ENCODE measurements at places on chromosomes 11 and 22.
A peak's percentile ranks its signal among the peaks of the same experiment; 100 is the strongest.

- no peak for DNase-seq
Measured at GRCh38 chr11:88352139-88352538, 14.6 kb upstream of the CTSC start.

GRCh38 chr22:48257685-48258055, 1495.2 kb downstream of the TBC1D22A start:
- DNase-seq, result no peak

- no peak for DNase-seq
Measured at GRCh38 chr11:33515347-33515746, 185.3 kb downstream of the C11orf91 start.

DNA sequence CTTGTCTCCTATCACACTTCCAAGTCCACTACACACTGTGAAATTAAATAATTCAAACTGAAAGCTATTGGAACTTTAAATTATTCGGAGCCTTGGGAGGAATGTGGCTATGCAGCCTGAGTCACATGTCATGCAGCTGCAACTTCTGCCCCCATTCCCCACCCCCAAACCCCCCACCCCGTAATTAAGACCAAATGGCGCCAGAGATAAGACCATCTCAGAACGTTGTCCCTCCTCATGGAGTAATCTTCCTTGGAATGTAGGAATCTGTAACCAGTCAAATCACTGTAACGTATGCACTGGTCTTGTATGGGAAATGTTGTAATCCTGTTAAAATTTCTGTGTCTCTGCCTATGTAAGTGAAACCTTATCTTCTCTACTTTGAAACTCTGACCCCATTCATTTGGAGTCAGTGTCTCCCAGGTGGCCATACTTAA, 37.0 kb downstream of the GAB2 start:
- no peak for DNase-seq

- peak; percentile 63 for DNase-seq
Measured at GRCh38 chr11:2090172-2091111, 48.7 kb downstream of the IGF2 start.

DNA sequence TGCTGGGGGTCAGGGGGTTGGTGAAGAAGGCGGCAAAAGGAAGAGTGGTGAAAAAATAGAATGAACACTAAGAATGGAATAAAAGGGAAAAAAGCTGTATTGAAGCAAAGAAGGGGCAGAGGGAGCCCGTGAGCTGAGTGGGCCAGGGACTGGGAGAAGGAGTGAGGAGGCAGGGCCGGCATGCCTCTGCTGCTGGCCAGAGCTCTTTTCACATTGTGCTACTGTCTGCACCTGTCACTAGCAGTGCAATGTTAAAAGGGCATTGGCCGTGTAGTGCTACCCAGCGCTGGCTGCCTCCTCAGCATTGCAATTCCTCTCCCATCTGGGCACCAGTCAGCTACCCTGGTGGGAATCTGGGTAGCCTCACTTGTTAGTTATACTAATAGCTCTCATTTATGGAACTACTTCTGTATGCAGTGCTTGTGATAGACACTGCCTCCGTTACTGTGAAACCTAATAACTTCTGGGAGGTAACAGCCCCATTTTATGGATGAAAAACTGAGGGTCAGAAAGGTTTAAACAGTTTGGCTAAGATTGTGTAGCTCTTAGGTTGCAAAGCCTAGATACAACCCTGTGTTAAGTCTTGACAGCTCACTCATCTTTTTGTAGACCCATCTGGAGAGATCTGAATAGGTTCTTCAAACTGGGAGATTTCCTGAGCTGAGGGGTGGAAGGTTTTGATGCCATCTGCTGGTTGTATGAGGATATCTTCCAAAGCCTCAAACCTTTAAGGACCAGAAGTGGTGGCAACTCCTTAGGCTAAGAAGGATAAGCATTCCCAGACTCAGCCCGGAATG, 8.5 kb downstream of the YPEL4 start:
- DNase-seq, result no peak

GRCh38 chr11:8315954-8316353, 52.3 kb upstream of the LMO1 start:
- no peak for DNase-seq

DNA sequence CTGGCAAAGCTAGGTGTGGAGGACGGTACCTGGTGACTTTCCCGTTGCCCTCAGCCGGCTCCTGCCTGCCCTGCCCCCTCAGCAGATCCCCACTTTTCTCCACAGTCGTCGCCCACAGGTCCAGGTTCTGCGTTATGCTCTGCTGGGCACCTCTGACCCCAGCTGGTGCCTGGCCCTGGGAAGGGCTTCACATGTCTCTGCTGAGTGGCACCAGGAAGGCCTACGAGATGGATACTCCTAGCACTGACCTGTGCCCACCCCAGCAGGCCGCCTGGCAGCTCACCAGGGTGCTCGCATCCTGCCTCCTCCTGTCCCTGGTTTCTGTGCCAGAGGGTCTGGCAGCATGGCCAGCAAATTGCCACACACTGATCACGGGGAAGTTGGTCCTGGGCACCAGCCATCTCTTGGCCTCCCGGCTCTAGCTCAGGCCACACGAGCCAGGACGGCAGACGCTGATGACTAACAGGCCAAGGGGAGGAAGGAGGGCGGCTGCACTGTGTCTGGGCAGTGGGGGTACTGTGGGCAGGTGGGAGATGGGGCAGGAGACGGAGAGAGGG, 13.8 kb downstream of the CARS1 start:
- DNase-seq, result peak; percentile 90

DNA sequence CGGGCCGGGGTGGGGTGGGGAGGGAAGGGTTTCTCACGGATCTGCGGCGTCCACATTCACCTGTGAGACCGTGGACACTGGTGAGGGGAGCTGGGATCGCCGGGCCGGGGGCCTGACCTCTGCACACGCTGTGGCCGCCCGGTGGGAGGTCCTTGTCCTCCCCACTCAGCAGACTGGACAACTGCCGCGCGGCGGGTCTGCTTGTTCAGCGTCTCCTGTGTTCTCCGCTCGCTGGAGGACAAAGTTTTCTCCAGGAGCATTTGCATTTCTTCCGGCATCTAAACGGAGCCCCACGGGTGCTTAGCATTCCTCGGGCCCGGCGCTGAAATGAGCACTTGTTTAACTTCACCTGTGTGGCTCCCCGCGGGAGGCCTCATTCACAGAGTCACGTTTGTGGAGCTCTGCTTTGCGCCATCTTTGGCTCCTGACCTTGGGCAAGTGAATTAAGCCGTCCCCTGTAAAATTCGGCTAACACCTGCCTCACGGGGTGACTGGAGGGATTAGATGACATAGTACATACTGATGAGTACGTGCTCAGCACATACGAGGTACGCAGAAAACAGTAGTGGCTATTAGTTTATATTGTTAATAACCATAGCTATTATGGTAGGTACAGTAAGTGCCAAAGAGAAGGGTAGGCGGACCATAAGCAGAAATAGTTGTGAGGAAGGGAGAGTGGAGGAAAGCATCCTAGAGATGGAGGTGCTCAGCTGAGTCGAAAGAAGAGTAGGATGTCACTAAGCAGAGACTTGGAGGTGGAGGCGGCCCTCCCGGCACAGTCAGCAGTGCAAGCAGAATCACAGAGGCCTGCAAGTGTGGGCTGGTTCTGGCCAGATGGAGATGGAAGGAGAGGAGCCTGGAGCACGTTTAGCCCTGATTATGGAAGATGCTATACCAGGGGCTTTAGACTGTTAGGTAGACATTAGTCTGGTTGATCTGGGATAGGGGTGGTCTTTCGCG, 885 bp downstream of the TRMU start:
- no peak for DNase-seq

GRCh38 chr22:35578836-35579575, 38.1 kb downstream of the MB start:
- DNase-seq, result no peak

DNA sequence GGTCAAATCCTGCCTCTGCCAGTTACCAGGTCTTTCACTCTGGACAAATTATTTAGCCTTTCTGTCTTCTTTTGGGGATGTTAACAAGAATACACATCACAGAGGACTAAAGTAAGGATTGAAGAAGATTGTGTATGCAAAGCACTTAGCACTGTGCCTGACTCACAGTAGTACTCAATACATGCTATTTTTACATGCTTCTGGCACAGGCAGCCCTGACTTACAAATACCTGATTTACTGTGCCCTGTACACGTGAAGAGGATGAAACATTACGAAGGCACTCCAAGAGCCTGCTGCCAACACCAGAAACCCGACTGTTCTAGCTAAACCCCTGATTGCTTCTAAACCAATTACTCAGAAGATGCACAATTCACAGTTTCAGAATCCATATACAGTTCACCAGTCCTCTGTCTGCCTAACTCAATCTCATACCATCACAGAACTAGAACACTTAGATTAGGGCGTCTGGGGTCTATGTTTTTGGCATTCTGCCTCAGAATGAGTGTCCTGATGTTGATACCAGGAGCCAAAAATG, 300.9 kb upstream of the DDI1 start:
- DNase-seq, result no peak

GRCh38 chr11:1691878-1692707, 4.9 kb upstream of the KRTAP5-6 start:
- DNase-seq, result peak; percentile 59

DNA sequence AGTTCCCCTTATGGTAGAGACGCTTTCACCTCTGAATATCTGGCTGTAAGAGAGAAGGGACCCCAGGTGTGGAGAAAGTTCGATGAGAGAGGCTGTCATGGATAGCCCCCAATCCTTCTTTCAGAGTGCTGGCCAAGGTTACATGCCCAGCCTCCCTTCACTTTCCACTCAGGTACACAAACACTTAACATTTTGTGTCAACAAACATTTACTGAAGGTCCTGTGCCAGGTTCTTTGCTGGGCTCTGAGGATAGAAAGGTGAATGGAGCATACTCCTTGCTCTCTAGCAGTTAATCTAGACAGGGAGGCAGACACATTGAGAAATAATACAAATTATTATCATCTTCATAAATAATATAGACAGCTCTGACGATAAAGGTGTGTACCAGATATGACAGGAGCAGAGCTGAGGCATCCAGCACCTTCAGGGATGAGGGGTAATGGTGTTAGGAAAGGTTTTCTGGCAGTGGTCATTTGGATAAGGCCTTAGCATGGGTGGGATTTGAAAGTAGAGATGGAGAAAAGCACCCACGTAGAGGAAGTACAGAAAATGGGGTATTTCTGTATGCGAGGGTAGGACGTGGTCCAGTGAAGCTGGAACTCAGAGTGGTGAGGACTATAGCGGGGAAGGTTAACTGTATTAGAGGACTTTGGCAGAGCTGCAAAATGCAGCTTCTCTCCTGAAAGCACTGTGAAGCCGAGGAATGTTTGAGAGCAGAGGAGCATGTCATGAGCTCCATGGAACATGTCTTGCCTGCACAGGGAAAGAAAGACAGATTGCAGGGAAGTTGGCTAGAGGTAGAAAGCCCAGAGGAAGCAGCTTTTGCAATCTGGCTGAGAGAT, 19.6 kb downstream of the PPFIBP2 start:
- DNase-seq, result peak; percentile 31

DNA sequence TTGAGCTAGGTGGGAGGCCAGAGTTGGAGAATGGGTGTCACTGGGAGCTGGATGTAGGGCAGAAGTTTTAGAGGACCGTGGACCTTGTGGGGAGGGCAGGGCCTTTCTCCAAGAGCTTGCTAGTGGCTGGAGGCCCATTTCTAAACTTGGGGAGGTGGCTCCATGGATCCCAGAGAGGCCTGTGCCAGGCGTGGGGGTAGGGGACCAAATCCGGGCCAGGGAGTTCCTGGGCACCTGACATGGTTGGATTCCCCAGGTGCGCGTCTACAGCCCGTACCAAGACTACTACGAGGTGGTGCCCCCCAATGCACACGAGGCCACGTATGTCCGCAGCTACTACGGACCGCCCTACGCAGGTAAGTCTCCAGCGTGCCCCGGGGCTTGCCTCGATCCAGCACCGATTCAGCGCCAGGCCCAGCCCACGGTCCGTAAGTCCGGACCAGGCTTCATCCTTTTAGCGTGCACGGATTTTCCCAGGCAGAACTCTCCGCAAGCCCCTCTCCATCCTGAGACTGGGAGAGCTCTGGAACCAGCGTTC, 14.2 kb downstream of the PLEKHB1 start:
- DNase-seq, result no peak

- DNase-seq, result no peak
Measured at GRCh38 chr22:30402028-30402765, 5.4 kb downstream of the SEC14L2 start.

DNA sequence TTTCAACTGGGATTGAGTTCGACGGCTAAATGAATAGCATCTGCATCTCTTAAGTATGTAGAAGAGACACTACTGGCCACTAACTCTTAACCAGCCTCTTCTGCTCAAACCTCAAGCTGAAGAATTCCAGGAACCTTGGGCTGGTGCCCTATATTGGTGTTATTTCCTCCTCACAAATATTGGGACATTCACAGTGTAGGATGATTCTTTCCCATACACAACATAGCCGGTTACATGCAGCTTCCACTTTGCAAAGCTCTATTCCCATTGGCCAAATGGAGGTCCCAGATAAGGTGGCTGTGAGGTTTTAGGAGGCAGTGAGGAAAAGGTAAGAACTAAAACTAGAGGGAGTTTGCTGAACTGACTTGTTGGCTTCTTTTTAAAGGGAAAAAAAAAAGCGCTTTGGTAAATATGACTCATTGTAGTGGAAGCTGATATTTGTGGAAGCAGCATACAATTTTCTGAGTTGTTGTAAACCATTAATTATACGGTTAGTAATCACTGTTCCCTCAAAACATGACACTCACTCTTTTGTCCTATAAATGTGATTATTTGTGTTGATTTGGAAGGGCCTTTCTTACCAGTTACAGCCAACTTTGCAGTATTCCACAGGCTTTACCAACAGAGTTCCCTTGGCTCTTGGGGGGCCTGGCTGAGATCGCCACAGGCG, 17.6 kb downstream of the C22orf31 start:
- no peak for DNase-seq

DNA sequence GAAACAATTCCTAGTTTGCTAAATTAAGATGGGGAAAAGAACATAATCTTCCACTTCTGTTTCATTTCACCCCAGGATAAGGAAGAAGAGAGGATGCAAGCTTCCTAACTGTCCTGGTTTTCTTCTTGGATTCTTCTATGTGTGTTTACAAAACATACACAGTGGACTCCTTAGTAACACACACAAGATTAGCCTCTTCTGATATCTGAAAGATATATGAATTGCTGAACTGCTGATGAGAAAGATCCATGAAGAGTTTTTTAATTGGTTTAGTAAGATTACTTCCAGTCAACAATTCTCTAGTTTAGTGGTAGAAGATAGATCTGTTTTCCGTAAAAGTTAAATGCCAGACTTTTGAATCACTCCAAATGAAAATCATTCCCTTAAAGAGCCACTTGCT, 86.8 kb downstream of the WT1 start:
- no peak for DNase-seq

GRCh38 chr11:58647141-58647699, 24.8 kb downstream of the CNTF start:
- DNase-seq, result no peak

DNA sequence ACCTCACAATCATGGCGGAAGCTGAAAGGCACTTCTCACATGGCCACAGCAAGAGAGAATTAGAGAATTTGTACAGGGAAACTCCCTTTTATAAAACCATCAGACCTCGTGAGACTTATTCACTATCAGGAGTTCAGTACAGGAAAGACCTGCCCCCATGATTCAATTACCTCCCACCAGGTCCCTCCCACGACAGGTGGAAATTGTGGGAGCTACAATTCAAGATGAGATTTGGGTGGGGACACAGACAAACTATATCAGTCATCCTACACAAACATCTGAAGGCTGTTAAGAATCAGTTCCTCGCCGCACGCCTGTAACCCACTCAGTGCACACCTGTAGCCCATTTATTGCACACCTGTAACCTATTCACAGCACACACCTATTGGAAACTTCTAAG, 39.8 kb downstream of the CHST1 start:
- no peak for DNase-seq

- no peak for DNase-seq
Measured at GRCh38 chr11:63142459-63142858, 1.6 kb downstream of the SLC22A24 start.
